Stimulated activated CD8-positive, alpha-beta memory T cell treated with anti-CD3 and anti-CD28 coated beads, Interleukin-12 subunit alpha, Interleukin-12 subunit beta, amount 100 ng/mL, for 1 hour (primary cell): ENCODE measurements at places on chromosomes 6 and 20.
A peak's percentile ranks its signal among the peaks of the same experiment; 100 is the strongest.

DNA sequence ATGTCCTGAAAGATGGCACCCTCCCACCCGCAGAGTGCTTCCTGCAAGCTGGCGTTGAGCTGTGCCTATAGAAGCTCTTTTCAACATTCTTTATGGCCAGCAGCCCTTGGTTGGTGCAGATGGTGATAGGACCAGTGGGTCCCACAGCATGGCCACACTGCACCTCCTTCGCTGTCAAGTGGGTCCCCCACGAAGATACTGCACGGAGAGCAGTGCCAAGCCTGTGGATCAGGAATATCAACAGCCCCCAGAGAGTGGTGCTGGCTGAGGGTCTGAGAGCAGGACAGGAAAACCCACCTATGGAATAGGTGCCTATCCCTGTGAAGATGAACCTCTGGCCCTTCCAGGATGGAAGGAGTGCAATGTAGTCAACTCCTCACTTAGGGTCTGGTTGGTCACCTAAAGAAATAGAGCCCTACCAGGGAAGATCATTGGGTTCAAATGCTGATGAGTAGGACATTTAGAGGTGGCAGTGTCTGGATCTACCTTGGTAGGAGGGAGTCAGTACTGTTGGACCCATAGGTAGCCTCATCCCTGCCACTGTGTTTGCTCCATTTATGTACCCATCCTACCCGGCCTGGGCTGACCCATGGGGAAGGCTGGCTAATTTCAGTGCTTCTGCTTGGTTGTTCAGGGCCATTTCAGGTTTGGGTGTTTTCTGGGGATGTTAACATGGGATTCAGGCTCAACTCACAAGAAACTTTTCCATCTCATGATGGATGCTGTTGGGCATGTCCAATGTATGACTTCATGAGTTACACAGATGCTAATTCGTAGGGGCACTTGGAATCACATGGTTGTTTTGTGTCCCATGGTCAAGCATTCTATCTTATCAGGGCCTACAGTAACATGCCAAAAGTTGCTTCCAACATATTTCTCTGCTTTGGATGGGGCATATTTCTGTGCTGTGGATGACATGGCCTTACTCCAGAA, 33.4 kb upstream of the MICB start:
- DNase-seq: no peak

GRCh38 chr6:111871207-111871606, 2.0 kb downstream of the FYN start:
- DNase-seq: peak; percentile 37

DNA sequence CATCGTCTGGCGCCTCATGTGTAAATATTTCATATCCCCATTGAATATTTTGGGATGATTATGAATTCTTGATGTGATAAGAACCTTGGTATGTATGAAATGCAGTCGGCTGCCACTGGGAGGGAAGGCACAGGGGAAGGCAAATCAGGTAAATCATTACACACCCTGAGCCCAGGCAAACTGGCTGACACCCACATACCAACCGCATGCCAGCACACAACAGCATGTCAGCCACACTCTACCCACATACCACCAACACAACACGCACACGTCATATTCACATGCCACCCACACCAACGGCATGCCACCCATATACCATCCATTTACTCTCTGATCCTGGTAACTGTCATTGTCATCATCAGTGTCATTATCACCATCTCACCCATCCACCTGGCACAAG, 28.3 kb upstream of the MDGA1 start:
- no peak for DNase-seq

GRCh38 chr6:33925936-33926335, 122.1 kb upstream of the MLN start:
- no peak for DNase-seq

DNA sequence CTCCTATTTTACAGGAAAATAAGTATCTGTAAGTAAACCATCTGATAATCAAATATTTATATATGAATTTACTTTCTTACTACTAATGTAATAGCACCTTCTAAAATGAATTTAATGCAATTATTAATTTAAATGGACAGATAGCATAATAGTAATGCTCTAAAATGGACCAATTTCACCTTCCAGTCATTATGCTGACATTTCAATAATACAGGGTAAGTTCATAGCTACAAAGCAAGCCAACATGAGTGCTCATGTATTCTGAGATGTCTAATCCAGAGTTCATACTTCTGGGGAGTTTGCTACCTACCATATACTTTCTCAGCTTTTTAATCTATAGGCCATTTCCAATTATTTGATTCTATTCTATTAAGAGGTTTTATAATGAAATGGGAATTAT, 11.6 kb downstream of the ENPP5 start:
- DNase-seq: no peak

DNA sequence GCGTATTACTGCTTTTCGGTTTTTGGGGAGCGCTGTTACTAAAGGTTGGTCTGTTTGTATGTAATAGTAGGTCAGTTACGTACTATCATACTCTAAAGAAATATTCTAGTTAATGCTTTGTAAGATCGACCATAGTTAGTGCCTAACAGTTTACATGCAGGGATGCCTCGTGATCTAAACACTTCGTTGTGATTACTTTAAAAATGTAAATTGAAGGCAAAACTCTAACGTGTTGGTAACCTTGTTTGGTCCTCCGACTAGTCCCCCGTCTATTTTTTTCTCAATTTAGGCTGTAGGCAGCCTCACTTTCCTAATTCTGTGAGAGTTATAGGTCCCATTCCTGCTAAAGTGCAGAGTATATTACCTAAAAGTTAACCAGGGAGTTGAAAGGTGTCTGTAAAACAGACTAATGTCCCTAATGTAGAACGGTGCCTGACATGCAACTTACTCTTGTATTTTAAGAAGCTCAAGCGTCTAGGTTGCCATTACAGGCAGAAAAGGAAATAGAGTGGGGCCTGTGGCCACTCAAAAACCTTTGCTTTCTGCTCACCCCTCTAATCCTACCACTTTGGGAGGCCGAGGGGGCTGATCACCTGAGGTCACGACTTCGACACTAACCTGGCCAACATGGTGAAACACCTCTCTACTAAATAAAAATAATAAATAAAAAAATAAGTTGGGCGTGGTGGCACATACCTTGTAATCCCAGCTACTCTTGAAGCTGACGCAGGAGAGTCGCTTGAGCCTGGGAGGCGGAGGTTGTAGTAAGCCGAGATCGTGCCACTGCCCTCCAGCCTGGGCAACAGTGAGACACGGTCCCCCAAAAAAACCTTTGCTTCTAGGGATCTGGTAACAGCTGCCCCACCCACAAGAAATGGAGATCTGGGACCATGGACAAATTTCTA, 37.8 kb downstream of the HFE start:
- DNase-seq: no peak

GRCh38 chr6:28565823-28566526, 40.3 kb downstream of the GPX5 start:
- DNase-seq: no peak

GRCh38 chr6:20486641-20487040, 47.6 kb upstream of the CDKAL1 start:
- no peak for DNase-seq

GRCh38 chr6:7672066-7673062, 53.5 kb upstream of the BMP6 start:
- no peak for DNase-seq

GRCh38 chr6:8079126-8079525, 14.9 kb upstream of the BLOC1S5 start:
- DNase-seq: no peak

- DNase-seq: no peak
These were observed 80.7 kb upstream of the EEF1E1 start for GRCh38 chr6:8182902-8183665.

GRCh38 chr6:128346569-128346968, 173.8 kb downstream of the PTPRK start:
- DNase-seq: no peak

DNA sequence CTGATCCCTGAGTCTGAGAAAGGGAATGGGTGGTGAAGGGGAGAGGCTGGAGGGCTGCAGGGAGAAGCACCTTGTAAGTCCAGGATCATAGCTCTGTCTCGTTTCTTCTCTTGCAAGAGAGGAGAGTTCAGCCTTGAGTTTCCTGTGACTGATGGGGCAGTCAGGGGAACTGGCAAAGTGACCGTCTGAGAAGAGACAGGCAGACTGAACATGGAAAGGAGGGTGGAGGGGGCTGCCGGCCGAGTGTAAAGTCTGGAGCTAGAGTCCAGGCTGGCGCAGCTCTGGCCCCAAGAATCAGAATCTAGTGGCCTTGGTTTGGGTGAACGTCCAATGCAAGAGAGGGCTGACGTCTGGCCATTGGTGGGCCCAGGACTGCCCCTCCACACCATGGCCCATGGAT, 72.5 kb downstream of the TCP11 start:
- DNase-seq: no peak

GRCh38 chr6:88115307-88115706, 50.8 kb downstream of the CNR1 start:
- DNase-seq: no peak

- no peak for DNase-seq
These were observed 11.8 kb downstream of the GNAS start for GRCh38 chr20:58864346-58864745.

- no peak for DNase-seq
These were observed 85.3 kb upstream of the LY86 start for GRCh38 chr6:6503191-6503590.

GRCh38 chr6:26604026-26604425, 7.3 kb downstream of the ABT1 start:
- no peak for DNase-seq

GRCh38 chr20:62590309-62591121, 51.8 kb upstream of the SLCO4A1 start:
- DNase-seq: no peak

GRCh38 chr6:101393829-101394251, 332 bp downstream of the GRIK2 start:
- DNase-seq: no peak

DNA sequence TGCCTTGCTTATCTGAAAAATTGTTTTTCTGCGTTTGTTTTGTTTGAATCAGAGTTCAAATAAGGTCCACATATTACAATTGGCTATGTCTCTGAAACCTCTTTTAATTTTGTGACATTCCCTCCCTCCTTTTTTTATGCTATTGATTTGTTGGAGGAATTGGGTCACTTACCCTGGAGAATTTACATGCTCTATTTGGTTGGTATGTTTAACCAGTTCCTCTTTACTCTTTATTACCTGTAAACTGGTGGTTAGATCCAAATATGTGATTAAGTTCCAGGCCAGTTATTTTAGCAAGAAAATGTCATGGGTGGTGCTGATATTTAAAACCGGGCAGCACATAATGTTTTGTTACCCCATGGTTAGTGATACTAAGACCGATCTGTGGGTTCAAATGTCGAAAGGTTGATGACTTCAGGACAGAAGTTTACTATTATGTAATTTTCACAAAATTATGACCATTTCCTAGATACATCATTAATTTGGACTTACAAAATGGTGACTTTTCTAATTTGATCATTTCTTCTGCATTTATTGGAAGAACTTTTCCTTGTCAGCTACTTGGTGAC, 77.3 kb downstream of the KIZ start:
- DNase-seq: no peak

- no peak for DNase-seq
These were observed 9.6 kb downstream of the DLGAP4 start for GRCh38 chr20:36315545-36316351.
